ENCODE measurements at places on chromosomes 4 and X.
A peak's percentile ranks its signal among the peaks of the same experiment; 100 is the strongest.

- no peak for DNase-seq
Observed at GRCh38 chr4:189291939-189292338, 648.7 kb upstream of the FRG1 start.

GRCh38 chr4:125091541-125091940 is 223.2 kb upstream of the FAT4 start:
- no peak for DNase-seq

DNA sequence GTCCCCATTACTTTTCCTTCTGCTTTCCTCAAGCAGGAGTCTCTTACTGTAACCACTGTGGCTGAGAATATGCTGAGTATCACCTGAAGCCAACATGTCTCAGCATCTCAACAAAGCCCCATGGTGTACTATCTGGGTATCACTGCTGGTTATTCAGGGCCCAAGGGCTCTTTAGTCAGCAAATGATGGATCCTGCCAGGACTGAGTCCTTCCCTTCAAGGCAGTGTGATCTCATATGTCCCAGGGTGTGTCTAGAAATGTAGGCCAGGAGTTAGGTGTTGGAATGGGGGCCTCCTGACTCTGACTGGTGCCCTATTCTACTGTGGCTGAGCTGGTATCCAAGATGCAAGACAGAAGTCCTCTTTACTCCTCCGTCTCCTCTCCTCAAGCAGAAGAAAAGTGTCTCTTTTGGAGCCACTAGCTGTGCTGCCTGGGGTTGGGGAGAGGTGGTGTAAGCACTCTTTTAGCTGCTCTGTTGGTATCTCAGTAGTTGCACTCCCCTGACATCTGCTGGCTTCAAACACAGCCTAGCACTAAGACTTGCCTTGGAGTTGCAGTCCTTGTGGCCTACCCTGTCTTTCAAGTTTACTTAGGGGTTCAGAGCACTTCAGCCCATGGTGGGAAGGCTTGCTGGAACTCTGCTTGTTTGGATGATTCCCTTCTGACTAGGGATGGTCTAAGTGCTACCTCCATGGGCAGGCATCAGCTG is 28.6 kb downstream of the OCIAD2 start:
- no peak for DNase-seq

- no peak for DNase-seq
Observed at GRCh38 chrX:68684291-68684918, 36.9 kb downstream of the STARD8 start.

DNA sequence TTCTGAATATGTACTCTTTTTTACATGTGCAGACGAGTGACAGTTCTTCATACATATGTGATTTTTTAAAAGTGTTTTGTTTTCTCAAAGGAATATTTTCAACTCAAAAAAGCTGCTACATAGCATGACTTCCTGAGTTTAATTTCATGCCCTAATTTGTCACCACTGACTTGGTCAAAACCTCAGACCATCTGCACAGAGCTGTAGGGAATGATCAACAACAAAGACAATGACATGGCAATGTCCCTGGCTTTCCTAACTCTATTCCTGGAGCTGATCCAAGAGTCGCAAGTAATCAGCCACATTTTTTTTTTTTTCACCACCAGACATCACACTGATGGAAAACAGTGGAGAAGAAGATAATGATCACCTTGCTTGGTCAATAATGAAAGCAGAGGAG is 97.7 kb downstream of the TMA16 start:
- no peak for DNase-seq

- DNase-seq = no peak
Observed at GRCh38 chrX:35340465-35340864, 397.9 kb downstream of the FAM47B start.

DNA sequence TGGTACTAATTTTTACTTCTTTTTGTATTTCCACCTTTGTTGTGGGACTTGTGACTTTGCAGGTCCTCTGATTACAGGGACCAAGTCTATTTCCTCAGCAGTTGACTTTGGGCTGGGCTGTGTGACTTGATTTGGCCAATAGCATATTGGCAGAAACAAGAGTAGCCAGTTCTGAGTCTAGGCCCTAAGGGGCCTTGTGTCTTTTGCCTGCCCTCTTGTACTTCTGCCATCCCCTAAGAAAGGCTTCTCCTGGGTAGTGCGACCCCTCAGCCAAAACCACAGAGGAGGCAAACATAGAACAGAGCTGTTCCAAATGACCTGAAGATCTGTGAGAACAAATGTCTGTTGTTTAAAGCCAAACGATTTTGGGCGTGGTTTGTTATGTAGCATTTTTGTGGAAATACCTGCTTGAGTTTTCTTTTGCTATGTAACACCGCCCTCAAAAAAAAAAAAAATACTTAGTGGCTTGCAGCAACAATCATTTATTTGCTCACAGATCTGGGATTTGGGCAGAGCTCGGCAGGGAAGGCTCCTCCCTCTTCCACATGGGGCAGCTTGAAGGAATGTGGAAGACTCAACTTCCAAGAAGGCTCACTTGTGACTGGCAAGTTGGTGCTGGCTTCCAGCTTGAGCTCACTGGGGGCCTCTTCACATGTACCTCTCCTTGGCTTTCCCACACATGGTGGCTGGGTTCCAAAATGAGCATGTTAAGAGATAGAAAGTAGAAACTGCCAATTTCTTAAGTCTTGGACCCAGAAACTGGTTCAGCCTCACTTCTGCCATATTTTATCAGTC is 423.0 kb upstream of the CNKSR2 start:
- DNase-seq = no peak

- peak; percentile 0 for DNase-seq
Observed at GRCh38 chrX:30533266-30533665, 44.3 kb downstream of the TASL start.

- peak; percentile 48 for DNase-seq
Observed at GRCh38 chr4:73021634-73022033, 47.9 kb downstream of the COX18 start.

DNA sequence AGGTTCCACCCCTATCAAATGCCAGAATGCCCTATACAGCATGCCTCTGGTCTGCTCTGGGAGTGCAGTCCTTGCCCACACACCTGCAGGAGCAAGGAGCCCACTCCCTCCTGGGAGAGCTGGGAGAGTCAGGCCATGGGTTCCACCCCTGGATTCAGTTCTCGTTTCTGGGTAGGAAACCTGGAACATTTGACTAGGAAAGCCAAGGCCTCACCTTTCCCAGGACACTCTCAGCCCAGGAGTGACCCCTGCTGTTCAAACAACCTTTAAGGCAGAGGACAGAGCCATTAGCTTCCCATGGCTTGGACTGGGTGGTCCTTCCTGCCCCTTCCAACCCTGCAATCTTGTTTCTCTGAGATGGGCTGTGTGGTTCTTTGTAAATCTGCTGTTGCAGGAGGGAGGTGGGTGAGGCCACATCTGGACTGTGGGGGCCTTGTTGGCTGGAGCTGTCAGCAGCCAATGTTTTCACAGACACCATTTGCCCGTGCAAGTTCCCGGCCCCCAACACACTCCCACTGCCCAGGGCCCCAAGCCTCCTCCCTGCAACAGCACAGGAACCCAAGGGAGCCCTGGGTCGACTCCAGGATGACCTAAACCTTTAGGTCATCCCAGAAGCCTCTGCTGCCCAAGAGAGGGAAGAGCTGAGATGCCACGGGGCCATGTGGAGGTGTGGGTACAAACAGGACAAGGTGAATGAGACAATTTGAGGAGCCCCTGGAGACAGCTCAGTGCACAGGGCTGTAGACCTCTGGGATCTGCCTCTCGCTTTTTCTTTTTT is 104.4 kb downstream of the PJA1 start:
- peak; percentile 4 for DNase-seq

GRCh38 chr4:24303926-24304325 is 280.4 kb downstream of the DHX15 start:
- no peak for DNase-seq

- DNase-seq = no peak
Observed at GRCh38 chr4:10457255-10457801, at the start of gene ZNF518B. Gene ZNF518B, minus strand, starts transcription at chr4:10457426. Its CDS starts 11,098 bp downstream, at chr4:10446328.

GRCh38 chrX:12210196-12210815 is 72.0 kb downstream of the FRMPD4 start:
- peak; percentile 82 for DNase-seq

- no peak for DNase-seq
Observed at GRCh38 chr4:147487616-147488015, 6.7 kb downstream of the EDNRA start.

- no peak for DNase-seq
Observed at GRCh38 chr4:159235779-159236368, 133.0 kb downstream of the RAPGEF2 start.

- no peak for DNase-seq
Observed at GRCh38 chr4:7306986-7307385, 114.6 kb downstream of the SORCS2 start.

- DNase-seq = peak; percentile 25
Observed at GRCh38 chrX:111869639-111870034, 6.3 kb upstream of the TRPC5OS start.

DNA sequence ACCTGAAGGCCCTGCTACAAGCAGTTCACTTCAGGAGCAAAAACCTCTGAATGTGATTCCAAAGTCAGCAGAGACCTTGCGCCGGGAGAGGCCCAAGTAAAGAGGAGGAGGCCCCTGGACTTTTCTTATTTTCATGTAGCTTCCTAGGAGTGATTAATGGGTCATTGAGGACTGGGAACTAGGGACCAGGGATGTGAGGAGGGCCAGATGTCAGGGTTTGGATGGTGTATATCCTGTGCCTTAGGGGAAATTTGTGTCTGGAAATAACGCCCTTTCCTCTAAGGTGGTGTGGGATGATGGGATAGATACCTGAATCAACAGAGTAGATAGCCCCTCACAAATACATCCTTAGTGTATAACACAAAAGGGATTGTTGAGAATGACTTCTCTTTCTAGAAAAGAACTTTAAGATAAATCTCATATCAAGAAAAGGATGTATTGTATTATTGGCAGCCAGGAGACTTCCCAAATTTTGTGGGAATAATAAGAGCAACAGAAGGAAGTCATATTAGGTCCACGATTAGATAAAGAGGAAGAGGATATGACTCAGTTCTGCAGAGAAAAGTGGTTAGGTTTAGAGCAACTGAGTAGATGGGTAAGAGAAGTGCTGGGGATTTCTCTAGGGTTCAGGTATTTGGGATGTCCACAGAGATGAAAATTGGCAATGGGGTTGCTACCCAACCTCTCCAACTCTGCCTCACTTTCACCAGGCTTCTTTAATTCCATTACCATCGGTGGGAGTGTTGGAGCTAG is 1.1 kb downstream of the ITGB1BP2 start:
- peak; percentile 45 for DNase-seq

- no peak for DNase-seq
Observed at GRCh38 chr4:7532043-7532442, 97.3 kb upstream of the PSAPL1 start.

DNA sequence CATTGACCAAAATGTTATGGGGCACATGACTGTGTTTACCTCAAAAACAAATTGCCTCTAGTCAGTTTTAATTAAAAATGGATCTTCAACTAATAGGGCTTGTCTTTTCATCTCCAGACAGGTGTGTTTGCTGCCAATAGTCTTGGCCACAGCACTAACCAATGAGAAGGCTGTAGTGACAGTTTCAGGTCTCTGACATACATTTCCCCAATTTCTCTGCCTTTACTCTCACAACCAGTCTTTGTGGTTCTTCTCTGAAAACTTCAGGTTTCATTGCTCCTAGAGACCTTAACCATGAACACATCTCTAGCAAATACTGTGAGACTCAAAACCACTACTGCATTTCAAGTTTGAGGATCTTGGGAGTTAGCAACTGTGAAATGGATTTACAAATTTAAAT is 3.5 kb upstream of the EDNRA start:
- no peak for DNase-seq

- no peak for DNase-seq
Observed at GRCh38 chr4:153045111-153045982, 109.2 kb downstream of the FHDC1 start.

DNA sequence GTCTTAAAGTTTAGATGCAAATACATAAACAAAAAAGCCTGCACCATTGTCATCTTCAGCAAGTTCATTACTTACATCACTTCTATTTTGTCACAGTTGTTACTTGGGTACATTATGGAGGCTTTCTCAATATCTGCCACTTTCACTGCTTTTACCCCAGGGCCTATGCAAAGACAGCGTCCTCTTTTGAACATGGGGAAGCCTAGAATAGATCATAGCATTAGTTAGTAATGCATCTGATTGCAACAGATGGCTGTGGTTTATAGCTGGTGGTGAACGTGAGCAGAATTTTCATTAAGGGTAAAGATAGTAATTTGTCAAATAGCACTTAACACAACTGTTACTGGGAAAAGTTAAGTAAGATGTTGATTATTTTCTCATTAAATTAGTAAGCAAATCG is 729 bp downstream of the CXCL11 start:
- no peak for DNase-seq

DNA sequence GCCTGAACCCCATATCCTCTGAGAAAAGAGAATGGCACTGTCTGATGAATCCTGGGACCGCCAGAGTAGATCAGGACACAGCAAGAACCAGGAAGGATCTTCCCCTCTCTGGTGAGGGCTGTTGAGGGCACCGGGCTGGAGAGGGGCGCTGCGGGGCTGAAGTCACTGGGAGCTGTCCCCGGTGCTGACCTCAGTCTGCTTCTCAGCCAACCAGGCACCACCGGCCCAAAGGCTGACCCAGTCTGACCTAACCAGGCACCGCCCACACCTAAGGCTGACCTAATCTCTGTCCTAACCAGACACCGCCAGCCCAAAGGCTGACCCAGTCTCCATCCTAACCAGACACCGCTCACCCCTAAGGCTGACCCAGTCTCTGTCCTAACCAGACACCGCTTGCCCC is 82.8 kb downstream of the CPZ start:
- peak; percentile 25 for DNase-seq

GRCh38 chr4:124337874-124338273 is 374.7 kb downstream of the ANKRD50 start:
- no peak for DNase-seq

DNA sequence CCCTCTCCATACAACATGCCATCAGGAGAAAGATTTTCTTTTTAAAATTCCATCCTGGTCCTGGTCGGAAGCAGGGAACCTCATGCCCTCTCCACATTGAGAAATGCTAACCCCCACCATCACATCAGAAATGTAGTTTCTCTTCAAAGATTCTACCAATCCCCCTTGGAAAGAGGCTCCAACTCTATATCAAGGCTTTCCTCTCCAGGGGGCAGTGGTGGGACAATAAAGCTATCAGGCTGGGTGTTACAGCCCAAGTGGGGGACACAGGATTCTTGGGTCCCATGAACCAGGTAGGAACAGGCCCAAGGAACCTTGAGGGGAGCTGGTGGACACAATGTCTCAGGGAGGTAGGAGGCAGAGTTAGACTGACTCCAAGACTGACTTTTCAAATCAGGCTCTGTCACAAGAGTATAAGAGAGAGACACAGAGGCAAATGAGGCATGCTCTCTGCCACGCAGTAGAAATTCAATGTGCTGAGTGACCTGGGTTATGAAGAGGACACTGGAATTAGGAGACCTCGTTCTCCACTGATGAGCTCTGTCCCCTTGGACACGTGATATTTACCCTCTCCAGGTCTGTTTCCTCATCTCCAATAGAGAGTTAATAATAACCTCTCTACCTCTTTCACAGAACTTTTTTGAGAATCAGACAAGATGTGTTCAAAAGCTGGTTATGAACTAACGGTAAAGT is 4.5 kb downstream of the GJB1 start:
- DNase-seq = no peak

DNA sequence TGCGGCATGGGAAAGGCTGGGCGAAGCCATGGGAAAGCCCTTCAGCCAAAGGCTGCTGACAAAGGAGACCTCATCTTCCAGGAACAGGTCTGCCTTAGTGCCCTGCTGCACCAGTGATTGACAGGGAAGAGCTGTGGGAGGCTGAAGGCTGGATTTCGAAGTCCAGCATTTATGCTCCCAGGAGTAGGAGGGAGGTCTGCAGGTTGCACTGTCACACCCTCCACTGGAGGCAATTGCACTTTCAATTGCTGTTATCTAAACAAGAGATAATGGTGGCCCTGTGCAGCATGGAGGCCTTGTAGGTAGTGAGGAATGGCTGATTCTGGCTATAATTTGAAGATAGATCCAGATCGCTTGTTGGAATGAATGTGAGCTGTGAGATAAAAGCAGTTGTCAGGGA is 43.7 kb downstream of the FAM114A1 start:
- no peak for DNase-seq

Data from HT1080 (cell line).